ENCODE measurements at places on chromosomes 7 and 10.
A peak's percentile ranks its signal among the peaks of the same experiment; 100 is the strongest.

DNA sequence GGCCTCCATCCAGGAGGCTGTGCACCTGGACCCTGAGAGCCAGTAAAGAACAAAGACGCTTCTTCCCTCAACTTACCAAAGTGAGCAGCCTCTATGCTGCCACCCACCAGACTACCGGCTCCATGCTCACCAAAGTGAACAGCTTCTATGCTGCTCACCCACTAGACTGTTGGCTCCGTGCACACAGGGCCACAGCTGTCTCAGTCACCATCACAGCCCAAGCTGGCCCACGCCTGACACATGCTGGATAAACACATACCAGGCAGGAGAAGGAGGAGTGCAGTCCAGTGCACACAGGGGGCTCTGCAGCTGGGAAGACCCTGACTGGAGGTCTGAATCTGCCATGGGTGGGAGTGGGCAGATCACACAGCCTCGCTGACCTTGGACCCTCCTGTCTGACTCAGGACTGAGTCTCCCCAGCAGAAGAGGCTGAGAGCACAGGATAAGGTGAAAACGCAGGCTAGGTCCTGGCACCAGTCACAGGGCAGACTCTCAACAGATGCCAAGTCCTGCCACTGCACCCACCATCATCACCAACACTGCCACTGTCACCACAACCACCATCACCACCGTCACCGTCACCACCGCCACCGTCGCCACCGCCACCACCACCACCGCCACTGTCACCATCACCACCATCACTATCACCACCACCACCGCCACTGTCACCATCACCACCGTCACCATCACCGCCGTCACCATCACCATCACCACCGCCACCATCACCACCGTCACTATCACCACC is 130.9 kb downstream of the MAD1L1 start:
- no peaks in the 10 kb centered on the region for H3K27me3 ChIP-seq
- no peak overlapping the region for H3K4me3 ChIP-seq
- H3K27ac ChIP-seq = no peak overlapping the region
- H3K36me3 ChIP-seq = peaks cover 6% of the 10 kb centered on the region

- no peaks in the 10 kb centered on the region for H3K27me3 ChIP-seq
- H3K4me3 ChIP-seq = no peak overlapping the region
- no peak for DNase-seq
- no peaks in the 10 kb centered on the region for H3K36me3 ChIP-seq
Measured at GRCh38 chr10:69769395-69769992, 32.2 kb upstream of the COL13A1 start.

- no peak overlapping the region for H3K4me3 ChIP-seq
- H3K27me3 ChIP-seq = no peaks in the 10 kb centered on the region
- no peaks in the 10 kb centered on the region for H3K4me1 ChIP-seq
Measured at GRCh38 chr10:69949770-69950169, 102.9 kb upstream of the MACROH2A2 start.

GRCh38 chr10:80186364-80187012 is 18.8 kb downstream of the ANXA11 start:
- DNase-seq = peak; percentile 73
- peaks cover 66% of the 10 kb centered on the region for H3K4me1 ChIP-seq
- no peak overlapping the region for H3K4me3 ChIP-seq
- no peaks in the 10 kb centered on the region for H3K27me3 ChIP-seq
- peak overlapping the region; percentile 98 for H3K27ac ChIP-seq

DNA sequence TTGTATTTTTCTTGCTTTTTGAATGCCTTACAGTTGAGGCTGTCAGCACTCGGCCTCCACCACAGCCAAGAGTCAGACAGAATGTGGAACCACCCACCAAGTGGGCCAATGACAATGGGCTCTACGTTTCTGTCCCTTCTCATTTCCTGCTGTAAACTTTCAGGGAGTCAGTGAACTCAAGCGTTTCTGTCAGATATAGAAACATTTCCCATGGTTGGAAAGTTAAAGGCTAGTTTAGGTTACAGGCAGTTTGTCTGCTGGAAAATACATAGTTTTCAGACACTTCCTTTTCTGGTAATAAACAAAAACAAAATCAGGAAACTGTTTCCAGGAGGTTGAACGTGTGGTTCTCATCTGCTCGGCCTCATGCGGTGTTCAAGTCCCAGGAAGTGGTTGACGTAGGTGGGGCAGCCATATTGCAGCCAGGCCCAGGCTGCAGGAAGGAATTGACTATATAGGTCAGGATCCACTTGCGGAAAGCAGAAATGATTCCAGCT is 245.1 kb downstream of the CAMK1D start:
- peaks cover 2% of the 10 kb centered on the region for H3K36me3 ChIP-seq
- no peak for DNase-seq
- H3K27ac ChIP-seq = peak overlapping the region; percentile 75
- peaks cover 83% of the 10 kb centered on the region for H3K4me1 ChIP-seq
- no peak overlapping the region for H3K4me3 ChIP-seq
- no peaks in the 10 kb centered on the region for H3K27me3 ChIP-seq

GRCh38 chr7:19318287-19318686 is 173.1 kb upstream of the FERD3L start:
- H3K27ac ChIP-seq = no peak overlapping the region
- H3K4me1 ChIP-seq = no peaks in the 10 kb centered on the region
- no peaks in the 10 kb centered on the region for H3K27me3 ChIP-seq
- no peaks in the 10 kb centered on the region for H3K36me3 ChIP-seq
- no peak overlapping the region for H3K4me3 ChIP-seq
- DNase-seq = no peak

DNA sequence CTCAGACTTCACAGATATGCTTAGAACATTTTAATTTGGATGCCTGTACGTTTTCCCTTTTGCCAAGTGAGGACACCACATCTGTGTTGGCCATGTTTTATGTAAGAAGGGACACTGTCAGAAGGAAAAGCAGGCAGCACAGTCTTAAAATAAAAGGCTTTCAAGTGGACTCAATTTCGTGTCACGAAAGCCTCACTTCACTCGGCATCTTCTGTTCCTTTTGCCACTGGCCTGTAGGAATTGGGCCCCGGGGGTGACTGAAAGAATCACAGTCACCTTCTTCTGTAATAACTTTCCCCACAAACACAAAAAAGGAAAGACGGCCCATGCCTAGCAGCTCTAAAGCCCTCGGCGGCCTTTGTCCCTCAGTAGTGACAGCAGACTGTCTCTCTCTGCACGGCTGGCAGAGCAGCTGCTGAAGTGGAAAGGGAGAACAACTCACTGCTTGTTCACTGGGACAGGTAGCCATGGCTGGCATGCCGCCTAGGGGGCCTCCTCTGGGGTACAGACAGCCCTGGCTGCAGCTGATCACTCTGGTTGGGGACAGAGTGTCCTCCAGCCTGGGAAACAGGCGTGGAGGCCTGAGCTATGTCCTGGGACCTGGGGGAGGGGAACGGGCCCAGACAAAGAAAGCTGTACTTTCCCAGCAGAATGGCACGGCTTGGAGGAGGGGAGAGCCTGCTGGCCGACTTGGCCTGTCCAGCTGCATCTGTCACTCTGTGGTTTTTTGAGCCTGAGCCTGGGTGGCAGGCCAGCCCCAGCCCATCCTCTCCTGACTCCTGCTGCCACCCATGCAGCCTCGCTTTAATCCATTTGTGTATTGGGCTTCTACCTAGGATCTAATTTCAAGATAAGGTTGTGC is 4.4 kb downstream of the RASSF4 start:
- DNase-seq = no peak
- no peaks in the 10 kb centered on the region for H3K27me3 ChIP-seq
- H3K4me1 ChIP-seq = peaks cover 47% of the 10 kb centered on the region
- peak overlapping the region; percentile 58 for H3K27ac ChIP-seq
- H3K36me3 ChIP-seq = no peaks in the 10 kb centered on the region

DNA sequence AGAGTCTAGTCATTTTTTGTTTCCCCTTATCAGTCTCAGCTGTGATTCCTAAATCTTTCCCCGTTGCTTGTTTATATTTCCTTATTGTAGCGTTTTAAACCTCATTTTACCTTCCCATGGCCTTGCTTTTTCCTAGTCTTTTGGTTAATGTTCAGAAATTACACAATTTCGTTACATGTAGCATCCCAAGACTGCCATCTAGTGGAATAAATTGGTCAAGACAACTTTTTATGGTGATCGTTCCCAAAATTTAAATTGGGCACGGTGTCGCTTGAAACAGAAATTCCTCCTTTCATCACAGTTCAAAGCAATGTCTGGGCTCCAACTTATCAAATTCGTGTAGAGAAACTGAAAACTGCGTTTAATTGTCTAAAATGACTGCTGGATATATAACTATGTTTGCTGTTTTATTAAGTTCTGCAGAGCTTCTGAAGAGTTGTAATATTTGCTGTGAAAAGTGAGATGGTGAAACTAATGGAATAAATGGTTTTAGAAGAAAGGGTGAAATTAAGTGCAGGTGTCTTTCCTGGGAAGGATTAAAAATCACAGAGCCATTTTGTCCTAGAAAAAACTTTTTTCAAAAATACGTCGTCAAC is 370.2 kb downstream of the PHF14 start:
- no peaks in the 10 kb centered on the region for H3K27me3 ChIP-seq
- no peak overlapping the region for H3K27ac ChIP-seq
- no peaks in the 10 kb centered on the region for H3K4me1 ChIP-seq

GRCh38 chr10:113663908-113664307 is at the start of gene NRAP:
TSS of gene NRAP (minus strand) at chr10:113664041. CDS start at chr10:113663882, 159 bp downstream.
- no peak for DNase-seq
- H3K4me3 ChIP-seq = no peak within 1 kb of the TSS
- H3K27ac ChIP-seq = no peak within 1 kb of the TSS
- no peaks in the 10 kb centered on the region for H3K27me3 ChIP-seq

GRCh38 chr10:52979295-52979990 is 206.9 kb upstream of the MBL2 start:
- no peaks in the 10 kb centered on the region for H3K27me3 ChIP-seq
- no peak for DNase-seq
- H3K4me3 ChIP-seq = no peak overlapping the region
- no peak overlapping the region for H3K27ac ChIP-seq

DNA sequence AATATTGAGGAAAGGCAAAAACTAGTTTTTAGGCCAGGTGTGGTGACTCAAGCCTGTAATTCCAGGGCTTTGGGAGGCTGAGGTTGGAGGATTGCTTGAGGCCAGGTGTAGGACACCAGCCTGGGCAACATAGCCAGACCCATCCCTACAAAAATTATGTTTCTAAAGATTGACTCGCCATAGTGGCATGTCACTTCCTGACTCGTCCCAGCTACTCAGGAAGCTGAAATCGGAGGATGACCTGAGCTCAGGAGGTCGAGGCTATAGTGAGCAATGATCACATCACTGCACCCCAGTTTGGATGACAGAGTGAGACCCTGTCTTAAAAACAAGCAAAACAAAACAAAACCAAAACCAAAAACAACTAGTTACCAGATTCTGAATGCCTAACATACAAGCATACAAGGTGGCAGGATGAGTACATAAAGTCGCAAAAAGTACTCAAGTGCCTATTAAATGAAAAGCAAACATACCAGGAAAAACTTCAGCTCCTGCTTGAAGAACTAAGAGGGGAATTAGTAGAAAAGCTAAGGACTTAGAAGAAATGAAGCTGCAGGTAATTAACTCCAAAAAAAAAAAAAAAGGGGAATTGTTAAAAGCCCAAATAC is 14.1 kb downstream of the ZNF398 start:
- peaks cover 35% of the 10 kb centered on the region for H3K36me3 ChIP-seq
- no peak for DNase-seq
- H3K27ac ChIP-seq = no peak overlapping the region
- no peaks in the 10 kb centered on the region for H3K27me3 ChIP-seq
- H3K4me1 ChIP-seq = no peaks in the 10 kb centered on the region

- H3K36me3 ChIP-seq = no peaks in the 10 kb centered on the region
- no peak for DNase-seq
Measured at GRCh38 chr7:69597278-69598076, 798 bp upstream of the AUTS2 start.

GRCh38 chr7:114825423-114825951 is 96.4 kb upstream of the MDFIC start:
- no peak overlapping the region for H3K4me3 ChIP-seq
- H3K27ac ChIP-seq = no peak overlapping the region
- no peaks in the 10 kb centered on the region for H3K4me1 ChIP-seq

DNA sequence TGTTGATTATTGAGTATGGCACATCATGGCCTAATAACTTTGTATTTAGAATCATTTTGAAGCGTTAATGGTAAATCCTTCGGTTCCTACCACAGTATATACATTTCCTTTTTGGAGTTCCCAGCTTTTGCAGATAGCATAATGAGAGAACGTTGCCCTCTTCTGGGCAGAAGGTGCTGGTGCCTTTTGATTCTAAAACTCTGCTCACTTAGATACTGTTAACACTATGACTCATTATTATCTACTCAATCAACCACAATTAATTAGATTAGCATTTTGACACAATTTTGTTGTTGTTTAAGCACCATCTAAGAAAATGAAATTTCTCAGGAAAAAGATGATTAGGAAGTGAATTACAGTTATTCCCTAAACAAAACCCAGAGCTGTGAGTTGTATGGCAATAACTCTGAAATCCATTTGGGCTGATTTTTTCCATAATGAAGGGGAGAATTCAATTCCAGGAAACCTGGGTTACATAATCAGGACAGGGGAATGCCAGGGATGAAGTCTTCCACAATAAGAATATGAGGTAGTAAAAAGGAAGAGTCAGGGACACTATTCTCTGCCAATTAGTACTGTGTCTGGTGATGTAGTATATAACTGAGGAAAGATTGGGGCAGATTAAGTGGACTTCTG is 11.5 kb upstream of the DLD start:
- H3K27ac ChIP-seq = no peak overlapping the region
- H3K27me3 ChIP-seq = no peaks in the 10 kb centered on the region
- no peaks in the 10 kb centered on the region for H3K36me3 ChIP-seq
- H3K4me1 ChIP-seq = peaks cover 4% of the 10 kb centered on the region
- no peak for DNase-seq
- no peak overlapping the region for H3K4me3 ChIP-seq

DNA sequence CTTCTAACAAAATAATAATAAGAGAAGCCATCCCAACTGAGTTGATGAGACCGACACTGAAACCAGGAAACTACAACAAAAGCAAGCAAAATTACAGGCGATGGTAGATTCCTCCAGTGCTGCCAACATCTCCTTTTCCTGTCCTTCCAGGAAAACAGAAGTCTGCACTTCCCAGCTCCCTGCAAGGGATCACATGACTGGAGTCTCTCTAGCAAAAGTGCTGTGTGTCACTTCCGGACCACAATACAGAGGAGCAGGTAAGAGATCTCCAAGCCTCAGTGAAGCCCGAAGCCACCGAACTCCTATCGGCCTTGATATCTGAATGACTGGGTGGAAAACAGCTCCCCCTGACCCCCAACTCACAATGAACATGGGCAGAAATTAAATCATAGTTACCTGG is 63.2 kb downstream of the SMURF1 start:
- no peak for DNase-seq
- H3K4me1 ChIP-seq = no peaks in the 10 kb centered on the region
- H3K4me3 ChIP-seq = no peak overlapping the region
- no peaks in the 10 kb centered on the region for H3K36me3 ChIP-seq

- H3K36me3 ChIP-seq = no peaks in the 10 kb centered on the region
- H3K27ac ChIP-seq = no peak overlapping the region
- DNase-seq = no peak
- H3K27me3 ChIP-seq = no peaks in the 10 kb centered on the region
- H3K4me3 ChIP-seq = no peak overlapping the region
- no peaks in the 10 kb centered on the region for H3K4me1 ChIP-seq
Measured at GRCh38 chr7:45342236-45342635, 184.6 kb downstream of the RAMP3 start.

Data from thymus (tissue), 14 donors.